Stimulated activated CD8-positive, alpha-beta memory T cell treated with anti-CD3 and anti-CD28 coated beads, Interleukin-2, amount 100 ng/mL, for 1 hour (primary cell): ENCODE measurements at places on chromosomes 16 and 17.

GRCh38 chr16:29900102-29900887 is at the start of gene ASPHD1:
TSS of gene ASPHD1 (plus strand) at chr16:29900488. CDS start at chr16:29900972, 484 bp downstream.
- DNase-seq, result peak; percentile 27

GRCh38 chr17:74239172-74239571 is 25.8 kb downstream of the TTYH2 start:
- DNase-seq, result no peak

DNA sequence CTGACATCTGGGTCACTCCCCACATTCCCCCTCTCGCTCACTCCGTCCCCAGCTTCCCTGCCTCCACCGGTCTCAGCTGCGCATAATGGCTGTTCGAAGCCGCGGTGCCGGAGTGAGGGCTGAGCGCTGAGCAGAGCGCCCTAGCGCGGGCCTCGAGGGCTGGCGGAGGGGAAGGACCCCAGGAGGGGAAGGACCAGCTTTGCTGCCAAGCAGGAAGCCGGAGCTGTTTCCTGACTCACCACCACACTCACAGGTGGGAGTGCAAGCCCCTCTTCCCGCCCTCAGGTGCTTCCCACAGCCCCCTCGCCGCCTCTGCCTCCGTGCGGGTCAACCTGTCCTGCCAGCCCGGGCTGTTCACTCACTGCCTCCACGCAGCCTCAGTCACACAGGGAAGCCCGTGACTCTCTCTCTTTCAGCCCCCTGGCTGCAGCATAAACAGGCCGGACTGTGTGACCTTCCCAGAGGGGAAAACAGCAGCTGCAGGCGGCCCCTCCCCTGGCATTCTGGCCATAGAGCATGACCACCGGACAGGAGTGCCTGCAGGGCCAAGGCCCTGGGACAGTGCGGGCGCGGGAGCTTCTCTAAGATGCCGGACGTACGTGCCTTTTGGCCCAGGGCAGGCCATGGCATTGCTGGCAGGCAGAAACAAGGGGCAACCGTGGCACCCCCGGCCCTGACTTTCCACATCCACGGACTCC is 23.7 kb downstream of the SLC43A2 start:
- no peak for DNase-seq

GRCh38 chr17:83179811-83180210 is 100.4 kb downstream of the METRNL start:
- DNase-seq, result no peak

GRCh38 chr17:44940317-44940716 is 7.3 kb downstream of the KIF18B start:
- no peak for DNase-seq

- no peak for DNase-seq
Observed at GRCh38 chr16:85832570-85833218, 33.2 kb downstream of the COX4I1 start.

- no peak for DNase-seq
Observed at GRCh38 chr16:87551487-87551886, 50.8 kb upstream of the JPH3 start.

DNA sequence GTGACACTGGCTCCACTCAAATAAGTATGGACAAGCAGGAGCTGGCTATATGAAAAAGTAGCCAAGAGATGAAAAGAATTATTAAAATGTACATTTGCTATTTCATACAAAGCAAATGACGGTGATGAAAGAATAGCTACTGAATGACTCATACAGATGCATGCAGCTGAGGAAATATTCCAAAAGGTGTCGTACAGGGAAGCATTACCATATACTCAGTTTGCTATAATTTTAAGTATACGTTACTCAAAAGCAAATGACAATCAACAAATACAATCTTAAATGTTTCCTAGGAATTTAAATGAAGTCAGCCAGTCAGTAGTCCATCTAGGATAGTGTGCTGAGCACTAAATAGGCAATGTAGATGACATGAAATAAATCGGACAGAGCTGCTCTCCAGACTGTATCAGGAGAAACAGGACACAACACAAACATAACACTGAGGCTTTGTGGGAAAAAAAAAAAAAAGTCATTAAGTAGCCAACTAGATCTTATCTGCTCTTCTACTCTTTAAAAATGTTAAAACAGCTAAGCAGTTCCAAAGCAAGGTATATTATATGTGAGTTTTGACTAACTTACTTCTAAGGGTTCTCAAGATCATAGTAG is 65.0 kb downstream of the NCOR1 start:
- no peak for DNase-seq

GRCh38 chr16:73209190-73209589 is 161.3 kb upstream of the ZFHX3 start:
- no peak for DNase-seq

DNA sequence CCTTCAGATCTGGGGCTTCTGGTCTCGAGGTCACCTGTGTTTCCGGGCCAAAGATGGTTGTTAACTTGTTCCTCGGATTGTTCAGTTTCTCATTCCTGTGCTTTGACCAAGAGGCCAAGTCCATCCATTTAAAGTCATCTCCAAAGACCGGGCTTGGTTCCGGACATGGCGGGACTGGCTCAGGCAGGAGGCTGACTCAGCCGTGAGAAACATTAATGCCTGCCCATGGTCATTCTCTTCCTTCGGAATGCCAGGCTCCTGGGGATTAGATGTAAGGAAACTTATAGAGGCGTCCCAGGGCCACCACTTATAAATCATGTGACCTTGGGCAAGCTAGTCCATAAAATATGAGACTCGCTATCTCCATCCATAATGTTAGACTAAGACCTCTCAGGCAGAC is 13.6 kb upstream of the NKD1 start:
- DNase-seq, result no peak

DNA sequence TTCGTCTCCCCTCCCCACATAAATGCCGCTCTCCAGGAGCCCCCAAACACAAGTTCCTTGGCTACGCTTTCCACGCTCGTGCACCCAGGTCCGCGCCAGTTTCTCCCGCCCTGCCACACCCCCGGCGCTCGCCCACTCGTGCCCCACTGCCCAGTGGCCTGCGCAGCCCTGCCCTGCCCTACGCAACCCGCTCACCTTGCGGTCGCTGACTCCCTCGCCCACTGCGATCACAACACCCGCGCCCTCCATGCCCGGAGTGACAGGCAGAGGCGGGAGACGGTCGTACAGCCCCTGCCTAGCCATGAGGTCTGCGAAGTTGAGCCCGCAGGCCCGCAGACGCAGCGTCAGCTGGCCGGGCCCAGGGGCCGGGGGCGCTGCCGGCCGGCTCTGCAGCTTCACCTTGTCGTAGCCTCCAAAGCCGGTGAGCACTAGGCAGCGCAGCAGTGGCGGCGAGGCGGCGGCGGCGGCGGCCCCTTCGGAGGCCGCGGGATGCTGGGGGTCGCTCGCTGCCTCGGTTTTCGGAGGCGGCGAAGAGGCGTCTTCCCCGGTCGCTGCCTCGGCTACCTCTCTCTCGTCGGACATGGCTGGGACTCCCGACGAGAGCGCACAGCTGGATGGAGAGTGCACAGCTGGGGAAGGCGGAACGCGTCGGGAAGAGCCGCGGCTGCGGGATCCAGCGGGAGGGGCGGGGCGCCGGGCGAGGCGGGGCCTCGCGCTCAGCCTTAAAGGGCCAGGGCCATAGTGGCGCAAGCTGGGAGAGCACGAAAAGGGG is at the start of gene VAT1:
Gene VAT1, minus strand, starts transcription at position 645 of the 772 bp plus-strand sequence. Its CDS starts 63 bp downstream, at position 582.
- DNase-seq, result peak; percentile 39

GRCh38 chr17:7849751-7850504 is 4.9 kb upstream of the TMEM88 start:
- no peak for DNase-seq

- no peak for DNase-seq
Observed at GRCh38 chr16:50761267-50761666, 19.4 kb downstream of the CYLD start.

GRCh38 chr16:10493276-10493675 is 87.1 kb downstream of the EMP2 start:
- no peak for DNase-seq

DNA sequence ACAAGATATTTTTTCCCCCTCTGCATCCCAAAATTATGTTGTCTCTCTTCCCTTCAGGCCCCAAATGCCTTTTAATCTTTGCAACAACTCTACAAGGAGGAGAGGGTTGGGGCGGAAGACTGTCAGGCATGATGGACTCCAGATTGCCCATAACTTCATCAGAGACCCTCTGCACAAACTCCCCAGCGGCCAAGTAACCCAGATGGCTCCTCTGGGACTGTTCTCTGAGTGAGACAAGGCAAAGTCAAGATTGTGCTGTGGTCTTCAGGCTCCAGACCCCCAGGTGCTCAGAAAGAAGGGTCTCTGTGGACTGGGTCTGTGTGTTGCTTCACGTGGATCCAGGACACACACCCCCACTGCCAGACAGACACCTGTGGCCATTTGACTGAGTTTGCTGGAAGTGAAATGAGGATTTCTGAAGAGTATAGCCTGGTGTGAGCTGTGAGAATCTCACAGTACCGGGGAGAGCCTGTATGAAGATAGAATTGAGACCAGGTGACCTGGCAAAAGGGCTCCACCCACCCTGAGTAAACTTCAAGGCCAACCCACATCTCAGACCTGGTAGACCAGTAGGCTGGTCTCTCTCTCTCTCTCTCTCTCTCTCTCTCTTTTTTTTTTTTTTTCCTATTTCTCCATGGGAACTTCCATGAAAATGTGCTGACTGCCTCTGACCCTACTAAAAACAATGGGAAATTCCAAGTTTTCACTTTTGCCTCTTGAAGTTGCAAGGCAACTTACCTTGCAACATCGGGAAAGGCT is 354.1 kb downstream of the SOX9 start:
- no peak for DNase-seq

GRCh38 chr17:2484876-2485275 is 26.8 kb downstream of the METTL16 start:
- no peak for DNase-seq

GRCh38 chr17:57508671-57509070 is 236.4 kb downstream of the CCDC182 start:
- DNase-seq, result no peak

DNA sequence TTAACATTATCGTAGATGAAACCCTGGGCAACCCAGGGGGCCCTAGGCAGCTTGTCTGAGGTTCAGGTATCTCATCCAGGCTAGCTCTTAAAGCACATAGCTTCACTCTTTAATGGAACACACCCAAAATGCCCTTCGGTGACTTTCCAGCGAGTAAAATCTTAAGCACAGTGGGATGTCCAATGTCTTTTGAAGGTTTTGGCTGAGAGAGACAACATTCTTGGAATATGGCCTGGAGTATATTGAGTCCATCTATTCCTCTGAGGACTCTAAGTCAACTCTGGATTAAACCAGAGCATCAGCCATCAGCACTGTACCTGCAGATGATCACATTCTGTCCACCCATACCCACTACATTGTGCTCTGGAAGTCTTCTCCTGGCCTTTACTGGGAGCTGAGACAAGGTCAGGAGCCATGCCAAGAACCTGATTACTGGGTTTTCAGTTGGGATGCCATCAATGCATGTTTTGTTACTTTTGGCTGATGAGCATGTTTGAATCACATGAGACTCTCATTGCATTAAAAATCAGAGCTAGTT is 63.4 kb upstream of the CDH11 start:
- DNase-seq, result no peak

- DNase-seq, result no peak
Observed at GRCh38 chr17:73644145-73645049, at the start of gene SDK2. TSS of gene SDK2 (minus strand) at chr17:73644445. CDS start at chr17:73644088, 357 bp downstream.

DNA sequence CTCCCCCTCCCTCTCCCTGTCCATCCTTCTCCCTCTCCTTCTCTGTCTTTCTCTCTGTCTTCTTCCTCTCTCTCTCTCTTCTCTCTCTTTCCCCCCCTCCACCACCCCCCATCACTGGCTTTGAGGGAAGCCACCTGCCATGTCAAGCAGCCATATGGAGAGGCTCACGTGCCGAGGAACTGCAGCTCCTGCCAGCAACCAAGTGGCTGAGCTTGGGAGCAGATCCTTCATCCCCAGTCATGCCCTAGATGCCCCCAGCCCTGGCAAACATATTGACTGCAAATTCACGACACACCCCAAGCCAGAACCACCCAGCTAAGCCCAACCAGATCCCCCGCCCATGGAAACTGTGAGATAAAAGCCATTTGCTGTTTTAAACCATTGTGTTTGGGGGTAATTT is 40.9 kb upstream of the RBFOX3 start:
- no peak for DNase-seq

DNA sequence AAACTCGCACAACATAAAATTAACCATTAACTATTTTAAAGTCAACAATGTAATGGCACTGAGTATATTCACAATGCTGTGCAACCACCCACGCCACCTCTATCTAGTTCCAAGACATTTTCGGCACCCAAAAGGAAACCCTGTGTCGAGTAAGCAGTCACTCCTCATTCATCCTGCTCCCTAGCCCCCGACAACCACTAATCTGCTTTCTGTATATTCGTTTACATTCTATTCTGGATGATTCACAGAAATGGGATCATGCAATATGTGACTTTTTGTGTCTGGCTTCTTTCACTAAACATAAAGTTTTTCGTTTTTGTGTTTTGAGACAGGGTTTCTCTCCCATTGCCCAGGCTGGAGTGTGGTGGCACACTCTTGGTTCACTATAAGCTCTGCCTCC is 42.2 kb upstream of the HAPSTR1 start:
- DNase-seq, result no peak

DNA sequence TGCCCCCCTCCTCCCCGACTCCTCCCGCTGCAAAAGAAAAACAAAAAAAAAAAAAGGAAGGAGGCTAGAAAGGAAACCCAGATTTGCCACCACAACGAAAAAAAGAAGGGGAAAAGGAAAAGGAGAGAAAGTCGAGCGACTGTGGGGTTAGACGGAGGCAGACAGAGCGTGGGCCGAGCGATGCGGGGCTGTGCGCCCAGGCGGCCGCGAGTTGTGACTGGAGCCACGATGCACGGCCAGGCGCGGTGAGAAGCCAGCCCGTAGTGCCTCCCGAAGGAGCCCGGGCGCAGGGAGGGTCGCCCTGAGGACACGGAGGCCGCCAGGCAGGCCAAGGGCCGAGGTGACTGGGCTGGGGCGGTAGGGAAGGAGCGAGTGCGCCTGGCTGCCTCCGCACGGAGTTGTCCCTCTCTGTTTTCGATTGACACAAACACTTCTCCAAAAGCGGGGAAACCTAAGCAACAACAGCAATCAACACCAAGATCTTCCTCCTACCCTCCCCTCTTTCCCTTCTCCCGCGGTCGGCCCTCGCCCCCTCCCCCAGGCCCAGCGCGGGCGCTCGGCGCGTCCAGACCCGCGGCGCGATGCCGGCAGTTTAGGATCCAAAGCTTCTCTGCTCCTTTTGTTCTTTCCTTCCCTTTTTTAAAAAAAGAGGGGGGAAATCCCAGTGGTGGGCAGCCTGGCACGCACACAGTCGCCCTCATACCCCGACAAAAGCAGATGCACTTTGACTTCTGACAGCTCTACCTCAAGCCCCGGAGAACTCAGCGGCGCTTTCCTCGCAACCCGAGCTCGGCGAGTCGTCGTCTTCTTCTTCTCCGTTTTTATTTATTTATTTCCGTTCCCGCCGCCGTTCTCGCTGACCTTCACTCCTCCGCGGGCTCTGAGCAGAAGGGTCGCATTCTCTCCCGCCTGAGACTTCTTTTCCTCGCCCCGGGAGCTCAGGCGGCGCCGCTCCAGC is at the start of gene LHX1:
Gene LHX1, plus strand, starts transcription at position 475 of the 958 bp plus-strand sequence. CDS start 723 bp downstream, outside the sequence.
- no peak for DNase-seq

DNA sequence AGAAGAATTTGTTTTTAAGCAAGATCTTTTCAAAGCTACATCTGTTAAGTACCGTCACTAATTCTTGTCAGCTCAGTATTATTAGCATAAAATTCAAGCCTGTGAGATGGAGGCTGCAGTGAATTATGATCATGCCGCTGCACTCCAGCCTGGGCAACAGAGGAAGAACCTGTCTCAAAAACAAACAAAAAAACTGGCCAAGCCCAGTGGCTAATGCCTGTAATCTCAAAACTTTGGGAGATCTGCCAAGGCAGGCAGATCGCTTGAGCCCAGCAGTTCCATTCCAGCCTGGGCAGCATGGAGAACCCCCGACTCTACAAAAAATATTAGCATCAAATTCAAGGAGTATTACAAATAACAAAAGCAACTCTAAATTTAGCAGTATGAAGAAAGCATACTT is 88.0 kb downstream of the STXBP4 start:
- no peak for DNase-seq
